Stomach (tissue), 19 donors: ENCODE measurements at places on chromosomes 1 and 21. TPM values are rescaled to one million over a fixed set of nuclear protein-coding genes. Genes with fewer than 3 reads are reported as not detected.

DNA sequence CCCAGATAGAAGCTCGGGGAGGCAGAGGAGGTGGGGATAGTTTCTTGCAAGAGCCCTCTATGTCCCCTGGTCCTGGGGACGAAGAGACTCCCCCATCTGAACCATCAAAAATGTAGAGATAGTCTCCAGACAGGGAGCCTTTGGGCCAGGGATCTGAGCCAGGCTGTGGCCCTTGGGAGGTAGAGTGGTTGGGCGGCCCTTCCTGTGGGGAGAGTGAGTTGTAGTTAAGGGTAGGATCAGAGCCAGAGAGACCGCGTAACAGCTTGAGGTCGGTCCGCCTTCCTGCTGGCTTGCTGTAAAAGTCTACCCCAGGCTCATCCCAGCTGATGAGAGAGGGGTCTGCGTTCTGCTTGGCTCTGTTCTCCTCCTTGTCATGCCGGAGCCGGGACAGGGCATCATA is 25.3 kb downstream of the PIK3C2B start:
- peaks cover 21% of the 10 kb centered on the region for H3K36me3 ChIP-seq
- H3K4me3 ChIP-seq: no peak overlapping the region
- no peak for DNase-seq

The C1orf198 gene
- 11.3 TPM for total RNA-seq

The TMEM82 gene
- total RNA-seq: 2.2 TPM

The MRPS15 gene
- total RNA-seq: 33.6 TPM
